ENCODE measurements at places on chromosomes 2 and 18.

DNA sequence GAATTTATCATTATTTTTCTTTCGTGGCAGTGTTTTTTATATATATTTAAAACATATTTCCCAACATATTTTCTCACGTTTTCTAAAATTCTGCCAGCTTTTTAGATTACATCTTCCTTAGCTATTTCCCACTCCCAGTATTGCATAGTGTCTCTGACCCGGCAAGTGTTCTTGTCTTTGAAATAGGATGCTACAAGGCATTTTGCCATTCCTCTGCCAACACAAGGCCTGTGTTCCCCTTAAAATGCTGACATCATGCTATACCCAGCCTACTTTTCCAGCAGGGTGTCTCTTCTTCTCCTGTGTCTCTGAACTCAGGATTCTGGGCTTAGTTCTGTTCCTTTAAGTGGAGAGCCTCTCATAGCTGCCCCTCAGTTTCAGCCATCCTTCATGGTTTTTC, 115.2 kb downstream of the DIS3L2 start:
- no peak for DNase-seq

GRCh38 chr18:35682281-35682867, 100.8 kb downstream of the GALNT1 start:
- DNase-seq = no peak

GRCh38 chr2:94874277-94874997, 3.2 kb downstream of the TEKT4 start:
- DNase-seq = no peak

DNA sequence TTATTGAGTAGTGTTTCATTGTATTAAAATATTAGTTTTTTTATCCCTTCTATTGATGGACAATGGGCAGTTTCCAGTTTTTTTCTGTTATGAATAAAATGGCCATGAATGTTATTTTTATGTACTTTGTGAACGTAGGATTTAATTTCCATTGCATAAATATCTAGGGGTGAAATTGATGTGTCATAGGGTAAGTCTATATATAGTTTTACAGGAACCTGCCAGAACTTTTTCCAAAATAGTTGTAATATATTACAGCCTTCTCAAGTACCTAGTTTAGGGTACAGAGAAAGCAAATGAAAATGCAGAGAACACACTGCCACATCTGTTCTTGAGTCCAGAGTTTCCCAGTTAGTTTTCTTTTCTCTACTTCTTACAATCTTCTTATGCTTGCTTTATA, 378.6 kb downstream of the MEIS1 start:
- DNase-seq = no peak

DNA sequence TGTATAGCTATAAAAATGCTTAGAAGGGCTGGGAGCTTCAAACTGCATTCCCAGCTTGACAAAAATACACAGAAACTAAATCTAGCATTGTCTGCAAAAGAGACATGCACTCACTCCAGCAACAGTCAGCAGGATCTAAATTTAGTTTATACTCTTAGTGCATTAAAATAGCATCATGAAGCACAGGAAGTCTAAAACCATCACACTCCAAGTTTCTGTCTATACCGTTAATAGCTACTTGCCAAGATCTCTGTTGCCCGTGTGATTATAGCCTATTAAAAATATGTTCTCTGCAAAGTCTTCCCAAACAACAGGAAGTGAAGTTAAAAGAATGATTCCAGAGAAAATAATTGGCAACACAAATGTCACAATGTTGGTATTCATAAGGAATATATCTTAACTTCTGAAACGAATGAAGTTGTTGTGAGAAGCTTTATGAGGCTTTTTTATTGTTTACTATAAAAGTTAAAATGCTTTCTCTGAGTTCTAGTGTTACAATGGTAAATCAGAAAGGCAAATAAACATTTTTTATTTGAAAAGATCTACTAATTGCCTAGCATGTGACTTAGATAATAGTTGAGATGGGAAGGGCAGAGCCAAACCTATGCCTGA, 184.2 kb downstream of the ZNF385B start:
- DNase-seq = no peak

GRCh38 chr2:150480971-150481830, 6.3 kb downstream of the RND3 start:
- DNase-seq = no peak

- no peak for DNase-seq
Observed at GRCh38 chr18:35345460-35345921, 1.3 kb upstream of the ZNF24 start.

GRCh38 chr2:160293391-160294091, 93.5 kb upstream of the ITGB6 start:
- no peak for DNase-seq

DNA sequence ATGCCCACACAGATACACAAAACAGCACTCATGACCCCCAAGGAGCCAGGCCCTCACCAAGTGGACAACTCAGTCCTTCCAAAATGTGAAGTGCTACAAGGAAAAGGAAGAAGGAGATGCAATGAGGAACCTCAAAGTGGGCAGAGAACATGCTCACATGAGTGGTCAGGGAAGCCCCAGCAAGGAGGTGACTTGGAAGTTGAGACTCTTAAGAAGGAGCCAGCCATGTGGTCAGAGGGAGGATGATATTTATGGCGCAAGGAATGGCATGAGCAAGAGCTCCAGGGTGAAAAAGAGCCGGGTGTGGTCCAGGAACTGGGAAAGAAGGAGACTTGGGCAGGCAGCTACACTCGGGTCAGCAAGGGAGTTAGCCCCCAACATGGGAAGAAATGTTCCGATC, 30.0 kb upstream of the KLHL29 start:
- no peak for DNase-seq

DNA sequence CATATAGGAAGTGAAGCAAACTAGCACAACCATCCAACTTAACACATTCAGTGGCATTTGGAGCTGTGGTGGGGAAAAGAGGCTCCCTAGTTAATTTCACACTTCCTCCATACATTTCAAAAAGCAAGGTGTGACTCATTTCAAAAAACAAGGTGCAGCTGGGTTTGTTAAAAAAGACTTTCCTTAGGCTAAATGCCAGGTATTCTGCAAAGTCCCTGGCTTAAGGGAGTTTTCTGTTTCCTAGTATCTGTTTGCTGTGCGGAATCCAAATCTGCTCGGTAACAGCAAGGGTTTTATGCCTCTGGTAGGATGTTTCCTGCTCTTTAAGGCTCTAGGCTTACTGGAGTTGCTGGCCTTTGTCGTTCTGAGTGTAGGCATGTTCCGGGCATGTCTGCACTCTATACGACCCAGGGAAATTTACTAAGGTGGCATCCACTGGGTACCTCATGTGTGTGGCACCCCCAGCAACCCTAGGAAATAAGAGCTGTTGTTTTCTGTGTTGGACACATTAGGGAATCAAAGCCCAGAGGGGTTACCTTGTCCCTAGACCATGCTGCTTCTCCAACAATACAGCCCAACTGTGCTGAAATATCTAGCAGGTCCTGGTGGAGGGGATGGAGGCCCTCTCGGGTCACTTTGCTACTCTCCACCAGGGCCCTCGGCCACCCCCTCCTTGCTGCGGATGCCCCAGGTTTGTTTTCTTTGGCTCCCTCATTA, 634 bp upstream of the MSGN1 start:
- no peak for DNase-seq

- no peak for DNase-seq
Observed at GRCh38 chr2:41966431-41966893, 81.4 kb upstream of the PKDCC start.

- DNase-seq = no peak
Observed at GRCh38 chr18:6963452-6964097, 154.0 kb downstream of the LAMA1 start.

GRCh38 chr2:96143848-96144480, 1.3 kb downstream of the DUSP2 start:
- DNase-seq = no peak

DNA sequence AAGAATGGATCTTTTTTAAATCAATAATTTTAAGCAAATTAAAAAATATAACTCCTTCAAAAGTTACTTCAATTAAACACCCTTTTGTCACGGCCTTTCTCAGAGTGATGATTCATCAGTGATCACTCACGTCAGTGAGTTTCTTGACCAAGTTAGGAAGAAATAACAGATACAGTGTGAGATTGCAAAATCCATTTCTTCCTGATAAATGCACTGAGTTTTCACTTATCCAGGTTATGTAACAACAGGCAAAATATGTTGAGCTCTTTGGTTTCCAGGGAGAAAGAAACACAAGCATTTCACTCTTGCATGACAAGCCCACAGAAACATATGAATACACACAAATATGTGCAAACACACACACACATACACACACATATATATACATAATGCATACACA, 195.9 kb upstream of the CYRIA start:
- no peak for DNase-seq

GRCh38 chr2:154850532-154850931, 152.0 kb downstream of the KCNJ3 start:
- no peak for DNase-seq

DNA sequence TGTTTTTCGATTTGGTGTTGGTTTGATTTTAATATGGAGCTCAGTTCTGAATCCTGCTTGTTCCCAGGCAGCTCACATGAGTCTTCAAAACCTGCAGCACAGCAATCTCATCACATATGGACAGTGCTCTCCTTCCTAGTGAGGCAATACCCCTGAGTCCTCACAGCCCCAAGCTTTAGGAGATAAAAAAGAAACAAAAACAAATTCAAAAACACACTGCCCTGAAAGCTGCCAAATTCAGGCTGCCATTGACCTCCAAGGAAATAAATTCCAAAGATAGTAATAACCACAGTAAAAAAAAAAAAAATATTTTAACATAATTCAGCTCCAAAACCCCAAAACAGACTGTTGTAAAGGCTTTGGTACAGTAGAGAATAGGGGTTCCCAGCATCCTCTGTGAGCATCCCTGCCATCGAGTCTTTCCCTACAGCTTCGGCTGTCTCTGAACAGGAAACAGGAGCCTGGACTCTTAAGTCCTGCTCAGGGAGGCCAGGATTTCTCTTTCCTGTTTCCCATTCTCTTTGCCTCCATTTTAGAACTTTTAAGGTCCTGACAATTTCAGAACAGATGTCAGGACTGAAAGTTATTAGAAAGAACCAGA, 14.7 kb upstream of the SP3 start:
- DNase-seq = no peak

DNA sequence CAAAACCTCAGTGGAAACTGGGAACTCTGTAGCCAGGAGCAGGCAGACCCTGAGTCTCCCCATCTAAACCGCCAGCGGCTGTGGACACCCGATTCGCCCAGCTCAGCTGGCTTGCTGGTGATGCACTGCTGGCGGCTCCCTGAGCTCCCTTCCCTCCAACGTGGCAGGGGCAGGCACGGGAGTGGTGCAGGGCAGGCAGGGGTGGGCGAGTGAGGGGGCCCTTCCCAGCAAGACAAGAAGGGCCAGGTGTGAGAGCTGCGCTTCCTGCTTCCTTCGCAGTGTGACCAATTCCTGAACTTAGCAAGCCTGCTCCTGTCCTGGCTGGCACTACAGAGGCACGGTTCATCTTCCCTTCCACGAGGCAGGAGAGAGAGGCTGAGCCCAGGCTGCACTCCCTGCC, 12.3 kb upstream of the SEMA4C start:
- DNase-seq = no peak

GRCh38 chr2:235183786-235184185, 232.0 kb downstream of the SH3BP4 start:
- no peak for DNase-seq

DNA sequence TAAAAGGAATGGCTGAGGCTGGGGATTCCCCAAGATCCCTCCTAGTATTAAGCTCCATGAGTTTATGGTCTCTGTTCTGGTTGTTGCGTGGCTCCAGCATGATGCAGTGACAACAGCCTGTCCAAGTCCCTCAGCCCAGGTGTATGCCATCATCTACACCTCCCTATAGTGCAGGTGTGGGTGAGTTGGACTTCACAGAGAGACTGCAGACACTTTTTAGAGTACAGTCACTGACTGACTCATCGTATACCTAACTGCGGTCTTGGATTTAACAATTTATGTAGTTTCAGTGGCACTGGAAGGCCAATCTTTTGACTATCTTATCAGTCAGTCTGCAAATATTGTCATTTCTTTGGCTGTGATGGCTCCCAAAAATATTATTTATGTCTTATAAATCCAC, 415.0 kb downstream of the TMX3 start:
- no peak for DNase-seq

GRCh38 chr2:7083580-7084509, 166.6 kb downstream of the RNF144A start:
- DNase-seq = no peak

- DNase-seq = no peak
Observed at GRCh38 chr2:30421604-30422443, 25.2 kb upstream of the LCLAT1 start.

DNA sequence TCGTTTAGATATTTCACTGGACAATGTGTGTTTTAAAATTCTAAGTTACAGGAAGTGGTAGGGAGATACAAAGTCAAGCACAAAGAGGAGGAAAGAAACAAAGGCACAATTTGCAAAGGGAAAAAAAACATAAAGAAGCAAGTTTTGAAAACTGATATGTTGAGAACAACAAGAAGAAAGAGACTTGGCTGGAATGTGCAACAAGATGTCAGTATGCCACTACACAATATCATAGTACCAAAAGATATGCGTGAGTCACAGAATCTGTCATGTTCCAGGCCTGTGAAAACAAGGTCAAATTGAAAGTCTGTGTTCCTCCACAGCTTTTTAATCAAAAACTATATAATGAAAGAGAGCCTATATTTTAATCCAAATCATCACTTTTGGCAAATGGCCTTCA, 12.0 kb downstream of the EXOC6B start:
- DNase-seq = no peak

- DNase-seq = no peak
Observed at GRCh38 chr2:222569826-222570225, 86.1 kb downstream of the FARSB start.

DNA sequence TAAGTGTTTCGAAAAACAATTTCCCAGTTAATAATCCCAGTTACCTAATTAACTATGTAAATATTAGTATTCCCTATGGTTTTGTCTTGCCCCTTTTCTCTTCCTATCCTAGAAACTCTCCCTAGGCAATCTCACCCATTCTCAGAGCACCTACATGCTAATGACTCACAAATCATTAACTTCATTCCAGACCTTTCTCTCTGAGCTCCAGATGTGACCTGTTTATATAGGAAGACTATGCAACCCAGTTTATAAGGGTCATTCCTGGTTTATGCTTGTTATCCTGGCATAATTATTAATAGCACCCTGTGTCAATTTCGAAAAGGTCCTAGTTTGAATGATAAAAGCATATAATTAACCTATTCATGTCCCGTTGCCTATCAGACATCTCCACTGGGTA, 14.8 kb upstream of the SERTAD2 start:
- DNase-seq = no peak

Measured in stimulated activated CD8-positive, alpha-beta memory T cell treated with anti-CD3 and anti-CD28 coated beads, Interleukin-15, amount 100 ng/mL, for 4 hours (primary cell).